CD4-positive, CD25-positive, alpha-beta regulatory T cell (primary cell): ENCODE measurements at places on chromosomes 3 and 15. TPM values are rescaled to one million over a fixed set of nuclear protein-coding genes. Genes with fewer than 3 reads are reported as not detected.

GRCh38 chr15:75065851-75066509, 42.6 kb downstream of the PPCDC start:
- H3K36me3 ChIP-seq = no peaks in the 10 kb centered on the region
- no peak for DNase-seq
- H3K27me3 ChIP-seq = no peaks in the 10 kb centered on the region
- H3K4me1 ChIP-seq = peaks cover 37% of the 10 kb centered on the region
- no peak overlapping the region for H3K4me3 ChIP-seq
- H3K27ac ChIP-seq = peak overlapping the region; percentile 52

DNA sequence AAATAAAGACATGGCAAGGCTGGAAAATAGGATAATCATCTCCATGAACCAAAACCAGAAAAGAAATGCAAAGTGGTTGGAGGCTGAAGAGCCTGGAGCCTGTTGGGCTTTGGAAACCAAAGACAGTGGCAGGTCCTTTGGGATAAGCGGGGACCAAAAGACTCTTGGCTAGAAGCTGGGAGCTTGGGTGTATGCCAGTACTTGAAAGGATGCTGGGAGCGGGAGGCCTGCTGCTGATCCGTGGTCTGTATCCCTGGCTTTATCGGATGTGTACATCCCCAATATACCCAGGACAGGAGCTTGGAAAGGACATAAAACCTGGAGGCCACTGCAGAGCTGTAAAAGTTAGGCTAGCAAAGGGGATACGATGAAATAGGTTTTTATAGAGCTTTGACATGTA, 1.3 kb upstream of the CHRNB4 start:
- no peaks in the 10 kb centered on the region for H3K36me3 ChIP-seq
- no peak overlapping the region for H3K27ac ChIP-seq
- H3K4me3 ChIP-seq = no peak overlapping the region

Gene OR5K2
- polyA plus RNA-seq = not detected

GRCh38 chr3:195045481-195046210, 225.3 kb downstream of the XXYLT1 start:
- no peaks in the 10 kb centered on the region for H3K4me1 ChIP-seq
- H3K27me3 ChIP-seq = no peaks in the 10 kb centered on the region
- DNase-seq = no peak
- no peak overlapping the region for H3K4me3 ChIP-seq
- no peak overlapping the region for H3K27ac ChIP-seq
- no peaks in the 10 kb centered on the region for H3K36me3 ChIP-seq

- H3K27ac ChIP-seq = no peak overlapping the region
- no peaks in the 10 kb centered on the region for H3K4me1 ChIP-seq
- no peak overlapping the region for H3K4me3 ChIP-seq
- no peak for DNase-seq
Measured at GRCh38 chr3:7669641-7670040, 808.7 kb downstream of the GRM7 start.

- no peak overlapping the region for H3K4me3 ChIP-seq
- no peaks in the 10 kb centered on the region for H3K4me1 ChIP-seq
- no peaks in the 10 kb centered on the region for H3K27me3 ChIP-seq
- no peaks in the 10 kb centered on the region for H3K36me3 ChIP-seq
Measured at GRCh38 chr3:50423543-50423942, 64.2 kb upstream of the TMEM115 start.

- no peak overlapping the region for H3K4me3 ChIP-seq
- DNase-seq = no peak
- no peaks in the 10 kb centered on the region for H3K36me3 ChIP-seq
- H3K27ac ChIP-seq = no peak overlapping the region
Measured at GRCh38 chr3:197746801-197747237, 2.9 kb upstream of the FYTTD1 start.

DNA sequence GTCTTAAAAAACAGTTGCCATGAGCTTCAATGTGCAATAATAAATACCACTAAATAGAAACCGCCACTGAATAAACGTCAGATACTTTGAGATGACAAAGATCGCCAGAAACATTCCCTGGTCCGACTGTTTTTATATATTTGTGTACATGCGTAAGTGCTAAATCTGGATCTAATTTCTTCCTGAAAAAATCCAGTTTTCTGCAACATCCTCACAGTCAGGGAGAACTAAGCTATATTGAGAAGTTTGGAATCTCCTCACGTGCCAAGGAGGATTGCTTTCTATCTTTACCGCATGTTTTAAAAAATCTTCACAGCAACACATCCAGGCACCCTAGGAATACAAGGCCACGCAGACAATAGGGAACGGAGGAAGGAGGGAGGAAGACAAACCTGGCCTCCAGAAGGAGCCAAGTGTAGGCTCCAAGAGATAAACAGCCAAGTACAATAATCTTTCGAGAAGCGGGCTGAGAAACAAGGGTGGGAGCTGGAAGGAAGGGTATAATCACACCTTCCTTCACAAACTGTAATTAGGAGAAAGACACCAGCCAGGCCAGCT, 5.7 kb downstream of the VGLL4 start:
- no peak overlapping the region for H3K27ac ChIP-seq
- no peak overlapping the region for H3K4me3 ChIP-seq
- no peak for DNase-seq
- peaks cover 28% of the 10 kb centered on the region for H3K4me1 ChIP-seq
- H3K36me3 ChIP-seq = no peaks in the 10 kb centered on the region

Gene SPINK8
- polyA plus RNA-seq = not detected

Gene C3orf85
- polyA plus RNA-seq = not detected

DNA sequence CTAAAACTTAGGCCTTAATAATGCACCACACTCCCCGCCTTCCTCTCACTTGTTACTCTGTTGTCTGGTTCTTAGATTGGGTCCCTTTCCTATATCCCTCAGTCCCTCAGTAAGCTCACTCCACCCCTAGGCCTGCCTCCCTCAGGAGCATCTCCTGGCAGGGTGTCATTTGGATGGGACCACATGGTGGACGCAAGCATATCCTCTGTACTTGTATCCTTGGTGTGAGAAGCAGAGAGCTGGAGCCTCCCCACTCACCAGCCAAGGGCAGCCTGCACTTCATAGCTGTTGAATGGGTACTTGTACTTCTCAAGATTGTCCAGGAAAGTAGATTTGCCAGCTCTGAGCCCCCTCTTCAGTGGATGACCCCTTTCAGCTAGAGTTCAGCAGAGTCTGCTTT, 11.6 kb downstream of the SEC61A1 start:
- no peak overlapping the region for H3K27ac ChIP-seq
- H3K27me3 ChIP-seq = no peaks in the 10 kb centered on the region
- no peaks in the 10 kb centered on the region for H3K4me1 ChIP-seq
- H3K4me3 ChIP-seq = no peak overlapping the region

GRCh38 chr3:158768361-158768787, 33.5 kb upstream of the MFSD1 start:
- no peak for DNase-seq
- H3K27ac ChIP-seq = no peak overlapping the region
- no peaks in the 10 kb centered on the region for H3K36me3 ChIP-seq
- H3K27me3 ChIP-seq = no peaks in the 10 kb centered on the region
- no peak overlapping the region for H3K4me3 ChIP-seq

GRCh38 chr15:87686339-87686738, 570.2 kb downstream of the NTRK3 start:
- H3K4me3 ChIP-seq = no peak overlapping the region
- H3K27ac ChIP-seq = no peak overlapping the region
- H3K36me3 ChIP-seq = no peaks in the 10 kb centered on the region
- no peaks in the 10 kb centered on the region for H3K4me1 ChIP-seq
- no peaks in the 10 kb centered on the region for H3K27me3 ChIP-seq
- DNase-seq = no peak

Gene OR5K3
- polyA plus RNA-seq = not detected

Gene CASR
- polyA plus RNA-seq = not detected
